ENCODE measurements at places on chromosomes 3 and 15.

DNA sequence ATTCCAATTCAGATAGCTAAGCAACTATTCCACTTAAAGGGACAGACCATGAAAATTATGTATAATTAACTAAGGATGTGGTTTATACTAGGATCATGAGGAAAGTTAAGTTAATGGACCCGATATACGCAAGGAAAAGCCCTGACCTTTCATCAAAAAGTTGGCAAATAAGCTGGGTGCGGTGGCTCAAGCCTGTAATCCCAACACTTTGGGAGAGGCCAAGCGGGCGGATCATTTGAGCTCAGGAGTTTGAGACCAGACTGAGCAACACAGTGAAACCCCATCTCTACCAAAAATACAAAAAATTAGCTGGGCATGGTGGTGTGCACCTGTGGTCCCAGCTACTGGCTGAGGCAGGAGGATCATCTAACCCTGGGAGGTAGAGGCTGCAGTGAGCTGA, 39.6 kb downstream of the SCAP start:
- DNase-seq, result no peak

GRCh38 chr3:72848703-72849081, 447 bp upstream of the SHQ1 start:
- DNase-seq, result peak; percentile 22

DNA sequence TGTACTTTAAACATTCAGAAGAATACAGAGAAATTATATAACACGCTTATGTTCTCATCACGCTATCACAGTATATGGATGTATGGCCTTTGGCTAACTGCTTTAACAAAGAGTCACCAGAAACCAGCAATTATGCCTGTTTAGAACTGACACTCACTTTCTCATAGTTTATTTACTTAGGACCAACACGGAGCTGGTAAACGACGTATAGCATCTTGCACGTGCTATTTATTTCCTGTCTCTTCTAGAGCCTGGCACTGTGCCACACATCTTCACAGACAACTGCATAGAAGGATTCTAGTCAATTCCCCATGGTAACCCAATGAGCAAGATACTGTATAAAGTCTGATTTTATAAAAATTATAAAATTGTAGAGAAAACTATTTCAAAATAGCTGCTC, 43.6 kb downstream of the TBC1D2B start:
- no peak for DNase-seq

- DNase-seq, result no peak
Measured at GRCh38 chr3:144963810-144964209, 992.2 kb downstream of the DIPK2A start.

GRCh38 chr3:149188494-149188893, 33.1 kb downstream of the CP start:
- DNase-seq, result no peak

DNA sequence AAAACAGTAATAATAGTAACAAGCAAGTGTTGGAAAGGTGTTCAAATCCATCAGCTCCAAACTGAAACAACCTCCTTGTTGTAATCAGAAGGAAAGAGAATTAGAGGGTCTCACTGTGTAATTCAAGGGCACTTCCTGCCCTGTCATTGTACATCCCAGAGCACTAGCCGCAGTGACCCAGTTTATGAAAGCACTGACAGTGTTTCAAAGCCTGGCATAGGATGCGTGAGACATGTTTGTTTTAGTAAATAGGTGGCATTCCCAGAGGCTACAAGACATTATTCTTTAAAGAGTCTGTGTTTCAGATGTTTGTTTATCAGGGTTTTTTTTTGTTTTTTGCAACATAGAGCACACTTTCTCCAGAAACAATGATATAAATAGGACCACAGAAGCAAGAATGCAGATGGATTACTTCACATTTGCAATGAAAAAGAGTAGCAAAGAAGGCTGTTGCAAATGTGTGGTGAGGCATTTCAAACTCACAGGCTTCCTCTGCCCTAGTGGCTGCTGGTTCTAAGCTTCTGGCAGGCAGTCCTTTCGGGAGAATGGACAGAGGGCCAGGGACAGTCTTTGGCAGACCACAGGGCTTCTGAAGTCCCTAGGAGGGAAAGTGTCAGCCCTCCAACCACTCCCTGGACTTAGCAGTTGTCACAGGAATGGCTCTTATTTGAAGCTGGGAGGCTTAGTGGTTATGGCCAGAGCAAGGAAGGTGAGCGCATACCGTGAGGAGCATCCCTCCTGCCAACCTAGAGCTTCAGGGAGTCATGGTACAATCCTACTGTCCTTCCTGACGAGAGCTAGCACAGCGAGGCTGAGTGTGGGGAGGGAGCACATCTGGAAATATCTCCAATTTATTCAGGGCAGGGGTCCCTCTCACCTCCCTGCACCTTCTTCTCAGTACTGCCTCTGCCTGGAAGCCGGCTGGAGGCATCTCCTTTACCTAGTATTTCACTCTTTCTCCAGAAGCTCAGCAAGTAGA, 31.4 kb upstream of the TIPARP start:
- DNase-seq, result no peak

Data from GM18507 (cell line).